ENCODE measurements at places on chromosomes 12 and 14.

DNA sequence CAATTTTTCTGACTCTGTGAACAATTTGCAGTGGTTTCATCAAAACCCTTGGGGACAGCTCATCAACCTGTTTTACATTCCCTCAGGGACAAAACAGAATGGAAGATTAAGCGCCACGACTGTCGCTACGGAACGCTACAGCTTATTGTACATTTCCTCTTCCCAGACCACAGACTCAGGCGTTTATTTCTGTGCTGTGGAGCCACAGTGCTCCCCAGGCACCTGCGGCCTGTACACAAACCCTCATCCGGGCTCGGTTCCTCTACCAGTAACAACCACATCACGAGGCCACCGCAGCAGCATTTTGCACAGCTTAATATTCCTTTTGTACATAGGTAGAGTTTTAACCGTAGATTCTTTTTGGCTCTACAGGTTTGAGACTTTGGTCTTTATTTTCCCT, 397.4 kb upstream of the OR4E1 start:
- peak; percentile 36 for DNase-seq

GRCh38 chr12:47775100-47775911, 2.3 kb downstream of the SLC48A1 start:
- DNase-seq, result no peak

DNA sequence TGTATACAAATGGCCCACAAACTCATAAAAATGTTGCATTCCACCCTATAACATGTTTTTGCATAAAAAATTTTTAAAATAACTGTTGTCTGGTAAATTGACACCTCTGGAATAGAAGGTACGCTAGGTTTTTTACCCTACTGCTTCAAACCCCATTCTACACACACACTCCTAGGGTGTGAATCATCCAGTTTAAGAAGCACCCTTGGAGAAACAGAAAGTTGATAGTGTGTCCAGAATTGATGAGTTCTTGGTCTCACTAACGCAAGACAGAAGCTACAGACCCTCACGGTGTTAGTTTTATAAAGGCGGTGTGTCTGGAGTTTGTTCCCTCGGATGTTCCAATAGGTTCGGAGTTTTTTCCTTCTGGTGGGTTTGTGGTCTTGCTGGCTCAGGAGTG, 158.5 kb downstream of the KLRB1 start:
- no peak for DNase-seq

DNA sequence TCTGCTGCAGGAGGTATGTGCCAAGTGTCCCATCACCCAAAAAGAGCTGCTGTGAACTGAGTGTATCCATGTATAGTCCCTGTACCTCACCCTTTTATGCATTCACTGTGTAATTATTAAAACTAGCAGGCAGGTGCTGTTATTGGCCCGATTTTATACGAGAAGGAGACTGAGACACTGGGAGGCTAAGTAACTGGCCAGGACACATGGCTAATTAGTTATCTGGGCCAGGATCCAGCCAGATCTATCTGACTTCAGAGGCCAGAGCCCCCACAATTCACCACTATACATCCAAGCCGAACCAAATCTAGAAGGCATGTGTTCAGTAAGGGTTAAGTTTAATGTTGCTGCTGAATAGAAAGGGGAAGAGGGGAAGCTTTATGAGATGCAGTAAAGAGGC, 73.4 kb downstream of the FRMD6 start:
- DNase-seq, result no peak

GRCh38 chr12:15910468-15910863, 666 bp upstream of the DERA start:
- no peak for DNase-seq

DNA sequence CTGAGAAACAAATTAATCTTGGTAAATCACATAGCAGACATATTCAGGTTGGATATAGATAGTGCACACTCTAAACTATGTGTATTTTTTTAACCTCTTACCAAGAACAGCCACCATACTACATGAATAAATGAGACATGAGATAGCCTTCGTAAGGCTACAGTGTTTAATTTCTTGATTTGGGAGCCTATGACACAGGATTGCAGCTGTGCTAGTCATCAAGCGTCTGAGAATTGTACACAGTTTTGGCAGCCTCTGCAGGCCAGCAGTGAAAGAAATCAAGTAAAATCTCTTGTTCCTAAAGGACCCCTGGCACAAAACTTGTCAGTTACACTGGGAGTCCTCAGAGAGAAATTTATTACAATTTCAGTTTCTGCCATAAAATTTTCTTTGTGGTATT, 236.1 kb downstream of the C12orf50 start:
- no peak for DNase-seq

DNA sequence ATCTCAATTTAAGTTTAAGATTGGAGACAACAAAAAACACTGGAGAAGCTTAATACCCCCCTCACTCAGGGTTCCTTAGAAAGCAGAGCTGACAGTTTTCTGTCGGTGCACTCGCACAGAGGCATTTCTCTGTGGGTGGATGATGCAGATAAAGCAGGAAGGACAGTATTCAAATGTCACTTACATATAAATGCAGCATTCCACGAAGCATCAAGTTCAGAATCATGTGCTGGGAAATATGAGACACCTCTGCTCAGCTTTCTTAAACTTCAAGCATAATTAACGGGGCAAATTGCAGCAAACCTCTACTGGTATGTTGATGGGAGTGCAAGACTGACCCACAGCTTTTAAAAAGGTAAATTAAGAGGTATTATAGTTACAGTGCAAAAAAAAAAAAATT, 68.7 kb downstream of the DICER1 start:
- DNase-seq, result no peak

DNA sequence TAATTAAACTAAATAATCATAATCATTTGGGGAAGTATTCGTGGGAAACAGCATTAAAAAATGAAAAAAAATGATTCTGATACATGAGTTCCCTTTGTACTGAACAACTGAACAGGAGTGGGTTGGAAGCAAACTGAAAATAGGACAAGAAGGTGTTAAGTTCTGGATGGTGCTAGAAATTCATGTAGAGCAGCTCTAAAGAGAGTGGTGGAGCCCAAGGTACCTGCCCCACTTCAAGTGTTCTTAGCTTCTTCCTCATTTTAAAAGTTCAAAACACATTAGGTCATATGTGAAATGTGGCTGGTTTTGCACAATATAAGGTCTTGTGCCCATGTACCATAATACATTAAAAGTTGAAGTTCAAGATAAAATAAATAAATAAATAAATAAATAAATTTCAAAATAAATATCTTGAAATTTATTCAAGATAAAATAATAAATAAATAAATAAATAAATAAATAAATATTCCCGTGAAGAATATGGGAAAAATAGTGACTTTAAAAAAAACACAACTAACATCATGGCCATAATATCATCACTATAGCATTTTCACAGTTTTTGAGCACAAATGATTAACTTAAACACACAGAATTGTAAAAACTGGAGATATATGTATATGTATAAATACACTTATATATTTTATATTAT, 191.5 kb upstream of the PRKD1 start:
- no peak for DNase-seq

DNA sequence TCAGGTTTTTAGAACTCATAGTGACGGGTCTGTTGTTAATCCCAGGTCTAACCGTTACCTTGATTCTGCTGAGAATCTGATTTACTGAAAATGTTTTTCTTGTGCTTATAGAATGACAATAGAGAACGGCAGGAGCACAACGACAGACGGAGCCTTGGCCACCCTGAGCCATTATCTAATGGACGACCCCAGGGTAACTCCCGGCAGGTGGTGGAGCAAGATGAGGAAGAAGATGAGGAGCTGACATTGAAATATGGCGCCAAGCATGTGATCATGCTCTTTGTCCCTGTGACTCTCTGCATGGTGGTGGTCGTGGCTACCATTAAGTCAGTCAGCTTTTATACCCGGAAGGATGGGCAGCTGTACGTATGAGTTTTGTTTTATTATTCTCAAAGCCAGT, 34.4 kb downstream of the PSEN1 start:
- no peak for DNase-seq

DNA sequence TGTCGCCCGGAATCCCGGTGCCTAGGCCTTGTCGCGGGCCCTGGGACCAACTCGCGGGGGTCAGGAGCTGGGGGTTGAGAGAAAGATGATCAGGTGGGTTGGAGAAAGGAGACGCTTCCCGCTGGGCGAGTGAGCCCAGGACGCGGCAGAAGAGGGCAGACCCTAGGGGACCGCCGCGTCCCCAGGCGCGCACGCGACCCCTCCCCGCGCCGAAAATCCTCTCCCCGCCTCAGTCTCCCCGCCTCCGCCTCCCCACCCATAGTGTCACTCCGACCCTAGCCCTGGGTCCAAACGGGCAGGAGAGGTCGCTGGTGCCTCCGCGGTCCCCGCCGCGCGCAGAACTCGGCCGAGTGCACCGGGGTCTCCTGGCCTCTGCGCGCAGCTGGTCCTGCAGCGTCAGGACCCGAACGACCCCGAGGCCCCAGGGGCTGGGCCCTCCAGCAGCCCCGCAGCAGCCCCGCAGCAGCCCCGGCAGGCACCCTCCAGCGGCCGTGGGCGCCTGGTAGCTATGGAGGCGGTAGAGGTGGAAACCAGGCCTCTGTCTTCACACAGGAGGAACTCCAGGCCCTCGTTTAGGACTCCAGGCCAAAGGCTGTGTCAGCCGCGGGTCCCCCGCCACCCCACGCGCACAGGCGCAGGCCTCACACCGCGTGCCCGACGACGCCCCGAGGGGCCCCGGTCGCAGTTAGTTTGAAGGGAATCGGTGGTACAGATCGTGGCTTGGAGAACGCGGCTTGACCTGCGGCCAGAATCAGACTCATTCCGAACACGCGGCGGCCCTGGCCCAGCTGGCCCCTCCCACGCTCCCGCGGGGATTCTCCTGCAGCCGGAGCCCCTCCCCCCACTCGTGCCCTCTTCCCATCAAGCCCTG, 60.1 kb upstream of the EIF5 start:
- no peak for DNase-seq

DNA sequence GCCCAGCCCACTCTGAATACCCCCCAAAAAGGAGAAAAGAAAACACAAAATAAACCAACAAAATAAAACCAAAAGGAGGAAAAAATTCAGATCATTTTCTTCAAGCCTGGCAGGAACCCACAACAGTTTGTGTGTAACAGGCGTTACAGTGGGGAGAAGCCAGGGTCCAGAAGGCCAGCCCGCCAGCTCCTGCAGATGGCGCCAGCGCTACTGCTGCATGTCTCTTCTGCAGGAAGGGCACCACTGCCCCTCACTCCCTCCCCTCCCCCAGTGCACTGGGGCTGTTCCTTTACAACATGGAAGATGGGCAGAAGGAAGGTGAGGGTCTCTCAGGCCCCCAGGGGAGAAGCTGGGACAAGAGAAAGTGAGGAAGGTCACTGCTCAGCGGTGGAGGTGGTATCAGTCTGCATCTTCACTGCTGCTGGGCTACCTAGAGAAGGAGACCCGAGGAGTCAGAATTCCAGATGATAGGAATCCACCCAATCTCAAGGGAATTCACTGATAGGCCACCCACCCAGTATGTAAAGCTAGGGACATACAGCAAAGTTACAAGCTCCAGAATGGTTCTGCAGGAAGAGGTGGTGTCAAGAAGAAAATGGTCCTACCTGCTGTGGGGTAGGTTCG, 2.3 kb upstream of the NOP2 start:
- no peak for DNase-seq

DNA sequence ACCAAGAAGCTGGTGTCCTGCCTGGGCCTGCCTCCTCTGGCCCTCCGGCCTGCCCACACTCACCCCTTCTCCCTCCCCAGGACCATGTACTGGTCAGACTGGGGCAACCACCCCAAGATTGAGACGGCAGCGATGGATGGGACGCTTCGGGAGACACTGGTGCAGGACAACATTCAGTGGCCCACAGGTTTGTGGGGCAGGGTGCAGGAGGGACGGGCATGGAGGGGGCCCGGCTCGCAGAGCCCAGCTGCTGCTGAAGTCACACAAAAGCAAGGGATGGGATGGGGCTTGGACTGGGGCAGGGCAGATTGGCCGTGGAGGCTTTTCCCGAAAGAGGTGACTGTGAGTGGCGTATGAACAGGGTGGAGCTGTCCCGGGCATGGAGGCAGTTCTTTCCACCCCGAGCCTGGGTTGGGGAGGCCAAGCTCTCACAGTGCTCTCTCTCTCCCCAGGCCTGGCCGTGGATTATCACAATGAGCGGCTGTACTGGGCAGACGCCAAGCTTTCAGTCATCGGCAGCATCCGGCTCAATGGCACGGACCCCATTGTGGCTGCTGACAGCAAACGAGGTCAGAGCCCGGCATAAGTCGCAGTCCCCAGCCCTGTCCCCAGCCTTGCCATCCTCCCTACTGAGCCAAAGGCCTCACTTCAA, 7.8 kb upstream of the NXPH4 start:
- DNase-seq, result no peak
